ENCODE measurements at places on chromosomes 5 and 9.

- no peak for DNase-seq
Measured at GRCh38 chr9:136815422-136815782, 7.7 kb downstream of the RABL6 start.

GRCh38 chr9:130576176-130576575, 3.2 kb upstream of the FUBP3 start:
- DNase-seq = no peak

DNA sequence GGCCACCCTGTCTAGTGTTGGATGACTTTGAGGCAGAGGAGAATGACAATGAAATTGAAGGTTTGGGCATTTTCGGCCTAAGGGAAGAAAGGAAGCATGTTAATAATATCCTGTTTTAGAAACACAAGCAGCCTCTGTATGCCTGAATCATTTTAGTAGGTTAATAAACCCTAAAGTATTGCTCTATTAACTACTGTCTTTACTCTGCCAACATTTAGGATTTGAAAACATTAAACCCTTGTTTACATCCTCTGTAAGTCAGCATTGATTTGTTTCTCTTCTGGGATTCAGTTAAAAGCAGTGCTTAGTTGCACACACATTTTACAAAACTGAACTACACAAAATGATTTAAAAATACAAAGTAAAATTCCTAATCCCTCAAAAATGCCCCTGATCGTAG, 358.9 kb downstream of the ARRDC3 start:
- DNase-seq = no peak

DNA sequence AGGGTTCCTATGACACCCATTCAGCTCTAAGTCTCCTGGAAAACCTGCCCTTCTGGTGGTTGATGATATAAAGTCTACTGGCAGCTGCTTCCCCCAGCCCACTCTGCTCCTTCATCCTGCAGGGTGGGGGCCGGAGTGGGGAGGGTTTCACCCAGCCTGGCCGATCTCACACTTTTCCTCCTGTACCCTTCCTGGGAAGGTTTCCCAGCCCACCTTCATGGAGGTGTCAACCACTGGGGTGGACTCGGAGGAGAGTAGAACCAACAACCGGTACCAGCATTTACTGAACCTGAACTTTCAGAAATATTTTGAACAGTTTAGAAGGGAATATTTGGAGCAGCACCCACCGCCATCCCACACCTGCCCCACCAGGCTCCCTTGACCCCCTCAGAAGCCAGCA, 30.4 kb downstream of the ROR2 start:
- no peak for DNase-seq

- DNase-seq = no peak
Measured at GRCh38 chr9:75432386-75432785, 344.1 kb downstream of the OSTF1 start.
